Activated naive CD4-positive, alpha-beta T cell treated with anti-CD3 and anti-CD28 coated beads, Interleukin-2, amount 10 ng/mL, durations not matched to agents 7 days and 5 days (primary cell): ENCODE measurements at places on chromosomes 16 and 17.
A peak's percentile ranks its signal among the peaks of the same experiment; 100 is the strongest.

DNA sequence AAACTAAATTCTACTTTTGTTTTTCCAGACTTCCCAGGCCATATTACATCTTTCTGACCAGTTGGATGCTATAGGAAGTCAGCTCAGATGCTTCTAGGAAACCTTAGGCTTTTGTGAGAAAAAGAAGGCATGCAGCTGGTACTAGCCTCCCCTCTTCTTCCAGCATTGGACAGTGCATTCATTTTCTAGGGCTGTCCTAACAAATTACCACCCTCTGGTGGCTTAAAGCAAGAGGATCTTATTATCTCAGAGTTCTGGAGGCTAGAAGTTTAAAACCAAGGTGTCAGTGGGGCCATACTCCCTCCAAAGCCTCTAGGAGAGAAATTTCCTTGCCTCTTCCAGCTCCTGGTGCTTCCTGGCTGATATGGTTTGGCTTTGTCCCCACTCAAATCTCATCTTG lies 467.8 kb downstream of the SLC39A11 start:
- no peak for DNase-seq

DNA sequence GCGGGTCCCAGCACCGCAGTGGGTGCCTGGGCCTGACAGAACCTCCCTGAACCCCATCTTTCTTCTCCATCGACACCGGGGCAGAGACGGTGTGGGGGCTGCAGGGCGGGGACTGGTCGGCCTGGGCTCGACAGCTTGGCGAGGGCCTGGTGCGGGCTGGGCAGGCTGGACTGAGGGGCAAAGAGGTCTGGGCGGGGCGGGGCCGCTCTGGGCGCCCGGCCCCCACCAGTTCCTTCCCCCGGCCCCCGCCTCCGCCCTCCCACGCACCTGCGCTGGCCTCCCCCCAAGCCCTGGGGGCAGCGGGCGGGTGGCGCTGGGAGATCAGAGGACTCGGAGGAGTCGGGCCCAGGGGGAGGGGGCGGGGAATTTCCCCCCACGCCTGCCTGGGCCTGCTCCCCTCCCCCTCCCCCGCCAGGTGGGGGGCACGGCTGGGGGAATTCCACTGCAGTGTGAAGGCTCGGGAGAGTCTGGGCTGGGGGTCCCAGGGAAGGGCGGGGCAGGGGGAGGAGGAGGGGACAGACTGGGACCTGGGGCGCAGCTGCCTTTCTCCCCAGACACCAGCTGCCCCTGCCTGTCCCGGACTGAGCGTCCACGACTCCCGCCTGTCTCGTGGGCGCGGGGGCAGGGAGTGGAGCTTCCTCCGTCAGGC lies 877 bp upstream of the KREMEN2 start:
- DNase-seq: peak; percentile 47

- no peak for DNase-seq
These were observed 12.2 kb upstream of the BEAN1 start for GRCh38 chr16:66414891-66415290.

- DNase-seq: no peak
These were observed 36.1 kb downstream of the CMIP start for GRCh38 chr16:81480606-81481206.

- DNase-seq: no peak
These were observed 26.6 kb downstream of the OR1D5 start for GRCh38 chr17:3036800-3037199.
